Psoas muscle (tissue), 8 donors: ENCODE measurements at places on chromosomes 6 and 20. TPM values are rescaled to one million over a fixed set of nuclear protein-coding genes. Genes with fewer than 3 reads are reported as not detected.

Gene RBBP8NL
- total RNA-seq: not detected

Gene SLC18B1
- 0.69 TPM for total RNA-seq

Gene LHFPL5
- 0.34 TPM for total RNA-seq

Gene ENTPD6
- 42.1 TPM for total RNA-seq

Gene APOM
- 1.9 TPM for total RNA-seq

Gene GRIK2
- total RNA-seq: 0.16 TPM

Gene SENP6
- total RNA-seq: 51.5 TPM

Gene TP53TG5
- total RNA-seq: not detected

Gene HLA-DQB1
- 4.4 TPM for total RNA-seq

Gene TRIM27
- 15.0 TPM for total RNA-seq

Gene SLC22A3
- total RNA-seq: 45.4 TPM

Gene RPS6KA2
- 36.8 TPM for total RNA-seq

Gene CPXM1
- 0.27 TPM for total RNA-seq

Gene TCF19
- 2.2 TPM for total RNA-seq
